ENCODE measurements at places on chromosomes 4 and X.

- no peak for DNase-seq
Observed at GRCh38 chrX:10634392-10635161, 14.2 kb upstream of the MID1 start.

- no peak for DNase-seq
Observed at GRCh38 chr4:164572877-164573279, 181.1 kb upstream of the SMIM31 start.

DNA sequence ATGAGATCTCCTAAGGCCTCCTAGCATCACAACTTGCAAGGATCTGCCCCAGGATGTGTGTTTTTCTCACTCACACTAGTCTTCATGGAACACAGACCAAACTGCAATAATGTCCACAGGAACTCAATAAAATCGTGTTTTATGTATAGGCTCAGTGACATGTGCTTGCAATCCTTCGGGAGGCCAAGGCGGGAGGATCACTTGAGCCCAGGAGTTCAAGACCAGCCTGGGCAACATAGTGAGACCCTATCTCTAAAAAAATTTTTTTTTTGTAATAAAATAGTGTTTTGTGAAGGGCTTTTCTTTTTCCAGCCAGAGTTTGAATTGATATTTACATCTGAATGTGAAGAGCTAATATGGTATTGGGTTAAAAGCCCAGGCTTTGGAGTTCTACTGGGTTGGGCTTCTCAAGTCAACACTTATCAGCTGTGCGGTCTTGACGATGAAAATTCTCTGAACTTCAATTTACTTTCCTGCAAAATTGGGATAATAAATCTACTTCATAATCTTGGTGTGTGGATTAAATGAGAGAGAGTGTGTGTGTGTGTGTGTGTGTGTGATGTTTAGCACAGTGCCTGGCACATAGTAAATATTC lies 38.7 kb upstream of the SETD7 start:
- DNase-seq: no peak

GRCh38 chrX:119981286-119982070 lies 37.9 kb upstream of the NKAP start:
- peak; percentile 14 for DNase-seq

DNA sequence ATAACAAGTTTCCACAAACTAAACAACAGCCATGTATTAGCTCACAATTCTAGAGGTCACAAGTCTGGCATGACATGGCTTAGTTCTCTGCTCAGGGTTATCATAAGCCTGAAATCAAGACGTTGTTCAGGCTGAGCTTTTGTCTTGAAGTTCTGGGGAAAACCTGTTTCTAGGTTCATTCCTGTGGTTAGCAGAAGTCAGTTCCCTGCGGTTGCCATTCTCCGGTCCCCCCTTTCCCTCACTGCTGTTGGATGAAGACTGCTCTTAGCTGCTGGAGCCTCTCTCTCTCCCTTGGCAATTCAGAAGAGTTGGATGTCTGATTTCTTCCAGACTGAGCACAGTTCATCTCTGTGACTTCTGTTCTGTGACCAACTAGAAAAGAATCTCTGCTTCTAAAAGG lies 962.6 kb downstream of the PCDH7 start:
- DNase-seq: no peak

DNA sequence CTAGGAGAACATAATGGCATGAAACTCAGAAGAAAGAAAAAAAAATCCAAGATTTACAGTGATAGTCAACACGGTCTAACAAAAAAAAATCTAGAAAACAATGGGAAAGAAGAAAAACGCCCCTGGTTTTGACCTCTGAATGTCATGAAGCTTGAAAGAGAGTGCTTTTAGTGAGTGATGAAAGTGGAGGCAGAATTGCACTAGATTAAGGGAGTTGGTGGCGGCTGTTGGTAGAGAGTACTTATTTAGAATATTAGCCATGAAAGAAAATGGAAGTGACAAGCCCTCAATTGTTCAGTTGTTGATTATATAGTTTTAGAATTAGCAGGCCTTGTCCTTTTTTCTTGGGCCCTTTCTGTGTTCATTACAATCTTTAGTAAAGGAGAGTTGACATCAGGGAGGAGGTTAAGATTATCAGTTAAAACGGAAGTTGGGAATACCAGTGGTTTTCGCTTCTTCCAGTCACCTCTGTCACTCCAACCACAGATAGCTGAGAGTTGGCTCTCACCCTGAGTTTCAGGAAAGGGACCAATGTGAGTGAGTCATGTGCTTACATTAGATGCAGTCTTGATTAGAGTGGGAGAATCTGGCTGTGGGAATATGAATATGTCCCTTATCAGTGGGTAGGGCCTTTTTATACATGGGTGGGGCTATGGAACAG lies 29.7 kb downstream of the EREG start:
- DNase-seq: no peak

DNA sequence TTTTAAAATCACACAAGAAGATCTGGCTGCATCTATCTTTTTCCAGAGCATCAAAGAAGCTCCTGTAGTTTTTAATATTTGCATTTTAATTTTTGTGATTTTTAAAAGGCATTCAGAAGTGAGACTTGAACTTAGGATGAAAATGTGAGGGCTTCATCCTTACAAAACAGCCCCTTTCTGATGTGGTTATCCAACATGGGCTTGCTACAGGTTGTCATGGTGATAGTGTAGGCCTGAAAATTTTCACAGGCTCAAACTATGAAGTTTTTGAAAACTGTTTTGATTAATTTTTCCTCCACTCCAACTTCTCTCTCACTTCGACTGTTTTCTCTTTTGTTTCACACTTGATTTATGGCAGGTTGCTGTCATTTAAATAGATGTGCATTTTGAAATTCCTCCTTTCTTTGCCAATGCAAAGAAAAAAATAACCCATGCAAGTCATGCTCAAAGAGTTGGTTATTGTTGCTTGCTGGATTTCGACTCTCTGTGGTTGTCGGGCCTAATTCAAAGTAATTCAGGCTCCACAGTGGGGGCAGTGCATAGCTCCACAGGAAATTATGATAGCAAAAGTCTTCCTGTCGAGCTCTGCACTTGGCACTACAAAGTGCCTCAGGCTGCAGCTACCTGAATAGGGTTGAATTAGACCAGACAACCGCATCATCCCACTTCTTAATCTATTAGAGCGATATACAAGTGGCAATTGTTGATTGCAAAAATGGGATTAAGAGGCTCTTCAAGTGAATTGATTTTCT lies 201.0 kb upstream of the GPR101 start:
- no peak for DNase-seq

DNA sequence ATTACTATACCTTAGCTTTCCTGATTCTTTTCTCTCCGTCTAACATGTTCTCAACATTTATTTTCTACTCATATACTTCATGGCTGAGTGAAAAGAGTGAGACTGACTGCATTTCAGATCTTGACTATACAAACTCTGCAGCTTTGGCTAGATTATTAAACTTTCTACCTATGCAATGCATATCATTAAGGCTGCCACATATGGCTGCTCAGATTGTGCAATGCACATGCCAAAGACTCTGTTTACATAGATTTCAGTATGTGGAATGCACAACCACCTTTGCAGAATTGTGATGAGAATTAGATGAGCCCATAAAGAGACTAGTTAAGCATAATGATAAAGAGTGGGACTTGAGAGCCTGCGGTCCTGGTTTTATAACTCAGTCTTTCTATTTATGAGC lies 196.5 kb downstream of the BMPR1B start:
- no peak for DNase-seq

DNA sequence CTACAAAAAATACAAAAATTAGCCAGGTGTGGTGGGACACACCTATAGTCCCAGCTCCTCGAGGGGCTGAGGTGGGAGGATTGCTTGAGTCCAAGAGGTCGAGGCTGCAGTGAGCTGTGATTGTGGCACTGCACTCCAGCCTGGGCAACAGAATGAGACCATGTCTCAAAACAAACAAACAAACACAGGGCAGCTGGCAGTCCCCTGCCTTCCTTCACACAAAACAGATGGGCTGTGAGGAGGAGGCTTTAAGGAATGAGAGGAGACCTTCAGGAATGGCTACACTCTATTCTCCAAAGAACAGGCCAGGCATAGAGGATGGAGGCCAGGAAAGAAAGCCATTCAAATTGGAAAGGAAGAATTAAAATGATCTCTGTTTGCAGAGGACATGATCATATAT lies 65.6 kb upstream of the MAML3 start:
- DNase-seq: no peak

- peak; percentile 53 for DNase-seq
Observed at GRCh38 chr4:38782452-38783108, at the start of gene TLR10. Gene TLR10 (minus strand): TSS chr4:38782990. CDS start chr4:38775590, 7,400 bp downstream.

DNA sequence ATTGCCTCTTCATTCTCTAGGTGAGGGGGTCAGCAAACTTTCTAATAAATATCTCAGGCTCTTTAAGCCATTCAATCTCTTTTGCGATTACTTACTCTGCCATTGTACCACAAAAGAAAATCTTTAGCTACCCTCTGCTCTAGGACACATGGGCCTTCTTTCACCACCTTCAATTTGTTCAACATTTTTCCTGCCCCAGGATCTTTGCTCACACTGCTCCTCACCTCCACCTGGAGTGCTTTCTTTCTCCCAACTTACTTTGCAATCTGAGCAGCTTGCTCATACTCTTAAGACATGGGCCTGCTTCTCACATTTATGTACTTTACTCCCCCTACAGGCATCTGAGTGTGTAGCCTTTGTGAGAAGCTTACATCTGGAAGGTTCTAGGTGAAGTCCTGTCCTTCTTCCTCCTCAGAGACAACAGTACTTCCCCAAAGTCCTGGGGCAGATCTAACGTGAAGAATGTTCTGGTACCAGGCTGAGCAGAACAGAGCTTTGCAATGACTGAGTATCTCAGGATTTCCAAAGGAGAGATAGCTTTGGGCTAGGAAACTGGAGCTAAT lies 55.0 kb upstream of the PRDM5 start:
- no peak for DNase-seq

GRCh38 chrX:136880003-136880451 lies 498 bp downstream of the RBMX start:
- DNase-seq: peak; percentile 36

- DNase-seq: no peak
Observed at GRCh38 chr4:43709443-43709842, 739.2 kb downstream of the KCTD8 start.

DNA sequence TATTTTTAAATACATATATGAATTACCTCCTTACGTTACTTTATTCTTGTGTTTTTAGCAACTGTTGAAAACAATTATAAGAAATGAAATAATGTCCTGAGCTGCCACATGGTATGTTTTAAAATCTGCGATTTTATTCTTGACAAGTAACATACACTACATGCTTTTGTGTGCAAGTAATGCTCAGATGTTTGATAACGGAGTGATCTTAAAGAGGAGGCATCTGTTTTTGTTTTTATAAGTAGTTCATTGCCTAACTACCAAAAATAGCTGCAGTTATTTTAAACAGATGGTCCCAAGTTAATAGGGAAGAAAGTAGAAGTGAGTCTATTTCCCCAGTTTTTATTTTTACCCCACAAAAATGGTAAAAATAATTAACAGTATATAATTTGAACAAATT lies 55.2 kb downstream of the GAB1 start:
- DNase-seq: no peak

GRCh38 chr4:53855581-53856250 lies 208.7 kb downstream of the CHIC2 start:
- DNase-seq: no peak

DNA sequence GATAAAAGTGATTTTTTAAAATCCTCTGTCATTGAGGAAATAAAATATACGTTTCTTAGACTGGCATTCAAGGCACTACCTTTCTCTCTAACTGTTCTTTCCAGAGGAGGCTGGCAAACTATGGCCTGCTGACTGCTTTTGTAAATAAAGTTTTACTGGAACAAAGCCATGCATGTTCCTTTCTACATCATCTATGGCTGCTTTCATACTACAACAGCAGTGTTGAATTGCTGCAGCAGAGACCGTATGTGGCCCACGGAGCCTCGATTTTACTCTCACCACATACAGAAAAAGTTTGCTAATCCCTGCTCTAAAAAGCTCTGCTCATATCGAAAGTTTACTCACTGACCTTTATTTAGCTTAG lies 20.2 kb downstream of the SETD7 start:
- no peak for DNase-seq

DNA sequence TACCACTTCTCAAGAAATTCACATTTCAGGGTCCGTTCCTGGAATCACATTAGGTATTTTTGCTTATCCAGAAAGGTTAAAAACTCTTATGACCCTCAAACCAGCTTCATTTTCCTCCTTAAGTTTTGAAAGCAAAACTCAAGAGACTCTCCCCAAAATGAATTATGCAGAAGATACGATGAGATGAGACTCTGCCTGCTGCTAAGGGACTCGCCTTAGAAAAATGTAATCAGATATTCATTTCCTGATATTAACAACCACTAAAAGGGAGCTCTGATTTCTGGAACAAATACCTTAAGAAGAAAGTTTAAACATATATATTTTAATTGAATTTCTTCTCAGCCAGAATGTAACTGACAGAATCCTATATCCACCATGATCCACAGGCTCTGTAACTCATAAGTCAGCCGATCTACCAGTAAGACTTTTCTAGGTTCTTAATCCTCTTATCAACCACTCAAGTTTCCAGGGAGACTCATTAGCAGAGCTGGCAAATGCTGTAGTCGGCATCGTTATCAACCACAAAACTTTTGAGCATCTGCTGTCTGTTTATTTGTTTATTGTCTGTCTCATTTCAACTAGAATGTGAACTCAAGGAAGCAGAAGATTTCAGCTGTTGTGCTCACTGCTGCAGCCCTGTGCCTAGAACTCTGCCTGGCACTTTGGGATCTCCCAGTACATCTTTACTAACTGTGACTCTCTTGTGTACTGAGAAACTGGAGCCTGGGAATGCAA lies 112.5 kb downstream of the LDB2 start:
- no peak for DNase-seq

DNA sequence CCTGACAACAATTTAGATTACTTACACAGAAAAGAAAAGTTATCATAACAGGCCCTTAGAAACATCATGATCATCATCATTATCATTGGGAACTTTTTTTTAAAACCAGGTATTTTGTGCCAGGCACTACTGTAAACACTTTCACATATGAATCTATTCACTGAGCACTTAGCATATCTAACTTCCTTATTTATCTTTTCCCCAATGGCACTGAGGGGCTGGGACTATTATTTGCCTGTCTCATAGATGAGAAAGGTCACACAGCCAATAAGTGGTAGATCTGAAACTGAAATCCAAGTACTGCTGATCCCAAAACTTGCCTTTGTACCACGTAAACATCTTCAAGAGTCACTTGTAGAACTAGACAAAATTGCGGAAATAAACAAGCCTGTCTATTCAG lies 184.2 kb upstream of the RBPJ start:
- no peak for DNase-seq

DNA sequence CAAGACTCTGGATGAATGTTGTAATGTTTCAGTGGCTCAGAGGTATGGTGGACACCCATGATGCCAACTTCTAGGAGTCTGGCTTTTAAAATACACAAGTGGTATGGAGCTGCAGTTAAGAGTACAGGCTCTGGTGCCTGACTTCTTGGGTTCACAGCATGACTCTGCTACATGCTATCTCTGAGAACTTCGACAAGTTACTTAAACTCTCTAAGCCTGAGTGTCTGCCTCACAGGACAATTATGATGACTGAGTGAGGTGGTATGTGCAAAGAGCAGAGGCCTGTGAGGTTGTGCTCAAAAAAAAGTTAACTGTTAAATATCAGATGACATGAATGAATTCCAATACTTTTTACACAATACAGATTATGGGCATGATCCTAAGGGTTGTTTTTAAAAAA lies 90.9 kb upstream of the SRD5A3 start:
- no peak for DNase-seq

Measured in NCI-H1092 (cell line).